ENCODE measurements at places on chromosomes 2 and 18. TPM values are rescaled to one million over a fixed set of nuclear protein-coding genes. Genes with fewer than 3 reads are reported as not detected.

GRCh38 chr2:181241797-181242196 is 215.4 kb upstream of the ITGA4 start:
- H3K27ac ChIP-seq: no peak overlapping the region
- H3K4me1 ChIP-seq: 0 out of 2 replicates have a peak, but pooled peaks cover 6% of the 10 kb centered on the region
- no peaks in the 10 kb centered on the region for H3K27me3 ChIP-seq
- DNase-seq: no peak
- no peaks in the 10 kb centered on the region for H3K36me3 ChIP-seq

GRCh38 chr2:48982887-48983435 is 171.4 kb downstream of the FSHR start:
- H3K36me3 ChIP-seq: no peaks in the 10 kb centered on the region

DNA sequence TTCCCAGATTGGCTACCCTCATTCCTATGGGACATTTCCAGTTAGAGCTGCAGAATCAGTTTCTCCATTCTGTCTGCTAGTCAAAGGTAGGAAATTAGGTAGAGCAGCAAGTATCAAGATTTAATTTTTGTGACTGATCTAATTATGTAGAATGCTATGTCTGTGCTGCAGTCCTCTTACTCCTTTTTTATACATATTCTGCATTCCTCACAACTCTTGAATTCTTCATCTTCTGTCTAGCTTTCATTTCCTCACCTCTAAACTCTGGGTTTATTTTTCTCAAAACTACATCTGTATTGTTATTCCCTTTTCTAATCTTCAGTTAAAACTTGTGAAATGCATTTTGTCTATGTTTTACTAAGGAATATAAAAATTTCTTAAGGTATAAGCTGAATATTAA is 8.6 kb downstream of the SGO2 start:
- H3K36me3 ChIP-seq: peaks cover 2% of the 10 kb centered on the region
- no peaks in the 10 kb centered on the region for H3K27me3 ChIP-seq
- H3K4me1 ChIP-seq: peaks cover 4% of the 10 kb centered on the region
- no peak overlapping the region for H3K4me3 ChIP-seq

GRCh38 chr2:103734911-103735310 is 973.1 kb downstream of the TMEM182 start:
- H3K4me3 ChIP-seq: no peak overlapping the region
- H3K27me3 ChIP-seq: no peaks in the 10 kb centered on the region
- H3K4me1 ChIP-seq: no peaks in the 10 kb centered on the region
- H3K27ac ChIP-seq: no peak overlapping the region

DNA sequence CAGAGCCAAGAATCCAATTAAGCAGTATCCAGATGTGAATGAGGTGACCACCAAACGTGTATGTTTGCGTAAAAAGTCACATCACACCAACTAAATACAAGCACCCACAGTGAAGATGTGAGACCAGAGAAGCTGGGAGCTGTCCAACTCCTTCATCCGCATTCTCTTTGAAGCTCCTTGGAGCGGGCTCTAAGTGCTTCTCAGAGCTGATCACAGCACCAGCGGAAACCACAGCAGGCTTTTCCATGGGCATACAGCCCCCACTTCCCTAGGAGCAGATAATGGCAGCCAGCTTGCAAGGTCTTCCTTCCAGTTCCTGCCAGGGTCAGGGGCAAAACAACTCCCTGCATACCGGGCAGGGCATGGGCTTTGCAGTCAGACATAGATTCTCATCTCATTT is 36.4 kb downstream of the REEP1 start:
- peaks cover 39% of the 10 kb centered on the region for H3K27me3 ChIP-seq
- H3K27ac ChIP-seq: no peak overlapping the region
- peak; percentile 6 for DNase-seq
- H3K36me3 ChIP-seq: no peaks in the 10 kb centered on the region
- H3K4me1 ChIP-seq: no peaks in the 10 kb centered on the region

- no peak for DNase-seq
- peak overlapping the region; percentile 99 for H3K27ac ChIP-seq
- H3K27me3 ChIP-seq: no peaks in the 10 kb centered on the region
Observed at GRCh38 chr2:201257381-201257955, 2.9 kb upstream of the CASP8 start.

- H3K4me1 ChIP-seq: peaks cover 16% of the 10 kb centered on the region
- no peak overlapping the region for H3K4me3 ChIP-seq
- DNase-seq: no peak
- H3K27ac ChIP-seq: no peak overlapping the region
Observed at GRCh38 chr18:79935925-79936324, 15.5 kb downstream of the SLC66A2 start.

GRCh38 chr2:28716265-28716865 is 35.3 kb upstream of the PPP1CB start:
- peak; percentile 89 for DNase-seq
- H3K36me3 ChIP-seq: no peaks in the 10 kb centered on the region
- peak overlapping the region; percentile 89 for H3K27ac ChIP-seq
- H3K4me1 ChIP-seq: peaks cover 41% of the 10 kb centered on the region
- H3K27me3 ChIP-seq: peaks cover 5% of the 10 kb centered on the region
- H3K4me3 ChIP-seq: peak overlapping the region; percentile 79

DNA sequence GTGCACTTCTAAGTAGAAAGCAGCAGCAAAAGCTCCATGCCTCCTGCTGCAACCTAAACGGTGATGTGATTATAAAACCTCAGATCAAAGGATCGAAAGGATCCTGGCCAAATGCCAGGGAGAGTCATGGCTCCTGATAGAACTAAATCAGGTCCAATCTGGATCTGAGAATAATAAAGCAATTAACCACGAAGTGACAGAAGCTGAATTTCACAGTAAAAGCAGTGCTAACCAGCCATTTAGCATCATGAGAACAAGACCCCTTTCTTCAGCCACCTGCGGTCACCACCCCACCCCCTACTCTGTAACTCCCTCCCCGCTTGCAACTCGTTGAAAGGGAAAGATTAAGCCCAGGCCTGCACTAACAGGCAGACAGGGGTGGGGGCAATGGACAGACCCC is 748.7 kb downstream of the BCL11A start:
- no peaks in the 10 kb centered on the region for H3K36me3 ChIP-seq
- no peaks in the 10 kb centered on the region for H3K27me3 ChIP-seq
- no peaks in the 10 kb centered on the region for H3K4me1 ChIP-seq

DNA sequence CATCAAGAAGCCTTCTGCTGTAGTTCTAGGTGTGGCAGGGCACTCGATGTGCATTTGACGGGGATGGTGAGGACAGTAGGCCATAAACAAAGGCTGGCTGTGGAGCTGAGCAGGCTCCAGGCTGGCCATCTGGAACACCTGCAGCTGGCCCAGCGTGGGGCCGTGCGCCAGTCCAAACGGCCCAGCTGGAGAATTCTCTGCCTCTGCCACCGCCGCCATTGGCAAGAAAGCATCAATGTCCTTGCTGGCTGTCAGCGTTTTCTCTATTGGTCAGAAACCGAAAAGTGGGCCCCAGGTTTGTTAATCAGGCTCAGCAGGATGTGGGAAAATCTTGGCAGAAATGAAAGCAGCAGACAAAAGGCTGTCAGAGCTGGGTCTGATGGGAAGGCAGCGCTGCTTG is 24.0 kb upstream of the CTIF start:
- DNase-seq: no peak
- no peaks in the 10 kb centered on the region for H3K36me3 ChIP-seq
- no peaks in the 10 kb centered on the region for H3K4me1 ChIP-seq
- H3K27me3 ChIP-seq: no peaks in the 10 kb centered on the region

DNA sequence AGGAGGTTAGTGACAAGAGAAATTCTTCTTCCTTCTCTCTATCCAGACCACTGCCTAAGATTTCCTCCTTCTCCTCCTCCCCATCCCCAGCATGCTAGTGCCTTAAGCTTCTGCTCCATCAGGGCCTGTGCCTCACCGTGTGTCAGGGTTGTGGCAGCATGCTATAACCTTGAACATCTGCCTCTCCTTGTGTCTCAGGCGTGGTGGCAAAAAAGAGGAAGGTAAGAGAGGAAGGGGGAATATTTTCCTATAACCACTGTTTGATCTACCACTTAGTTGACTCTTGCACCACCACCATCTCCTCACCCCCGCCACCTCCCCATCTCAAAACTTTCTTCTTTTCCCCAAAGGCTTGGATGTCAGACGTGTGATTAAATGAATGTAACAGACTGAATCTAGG is 38.3 kb upstream of the PEX13 start:
- H3K4me1 ChIP-seq: peaks cover 8% of the 10 kb centered on the region
- no peaks in the 10 kb centered on the region for H3K27me3 ChIP-seq
- no peaks in the 10 kb centered on the region for H3K36me3 ChIP-seq
- no peak overlapping the region for H3K4me3 ChIP-seq

- no peak for DNase-seq
- H3K27me3 ChIP-seq: no peaks in the 10 kb centered on the region
- no peaks in the 10 kb centered on the region for H3K36me3 ChIP-seq
- H3K4me1 ChIP-seq: no peaks in the 10 kb centered on the region
- no peak overlapping the region for H3K4me3 ChIP-seq
- no peak overlapping the region for H3K27ac ChIP-seq
Observed at GRCh38 chr18:33161131-33161530, 279.4 kb downstream of the CCDC178 start.

DNA sequence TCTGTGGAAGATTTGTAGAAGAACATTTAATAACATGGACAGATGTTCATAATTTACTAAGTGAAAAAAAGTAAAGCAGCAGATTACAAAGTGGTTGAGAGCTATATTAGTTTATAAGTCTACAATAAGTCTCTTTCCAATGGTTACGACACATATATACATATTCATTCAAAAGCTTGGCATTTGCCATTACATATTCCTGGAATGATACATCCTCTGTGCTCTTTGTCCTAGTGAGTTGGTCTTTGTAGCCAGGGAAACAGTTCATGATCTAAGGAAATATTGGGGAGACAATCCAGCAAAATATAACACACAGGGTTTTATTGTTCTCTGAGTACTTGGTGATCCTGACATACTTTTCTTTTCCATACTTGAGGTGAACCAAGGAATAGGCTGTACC is 32.5 kb upstream of the SOS1 start:
- no peak overlapping the region for H3K27ac ChIP-seq
- H3K4me1 ChIP-seq: 0 out of 2 replicates have a peak, but pooled peaks cover 5% of the 10 kb centered on the region
- H3K4me3 ChIP-seq: no peak overlapping the region
- peak; percentile 21 for DNase-seq

DNA sequence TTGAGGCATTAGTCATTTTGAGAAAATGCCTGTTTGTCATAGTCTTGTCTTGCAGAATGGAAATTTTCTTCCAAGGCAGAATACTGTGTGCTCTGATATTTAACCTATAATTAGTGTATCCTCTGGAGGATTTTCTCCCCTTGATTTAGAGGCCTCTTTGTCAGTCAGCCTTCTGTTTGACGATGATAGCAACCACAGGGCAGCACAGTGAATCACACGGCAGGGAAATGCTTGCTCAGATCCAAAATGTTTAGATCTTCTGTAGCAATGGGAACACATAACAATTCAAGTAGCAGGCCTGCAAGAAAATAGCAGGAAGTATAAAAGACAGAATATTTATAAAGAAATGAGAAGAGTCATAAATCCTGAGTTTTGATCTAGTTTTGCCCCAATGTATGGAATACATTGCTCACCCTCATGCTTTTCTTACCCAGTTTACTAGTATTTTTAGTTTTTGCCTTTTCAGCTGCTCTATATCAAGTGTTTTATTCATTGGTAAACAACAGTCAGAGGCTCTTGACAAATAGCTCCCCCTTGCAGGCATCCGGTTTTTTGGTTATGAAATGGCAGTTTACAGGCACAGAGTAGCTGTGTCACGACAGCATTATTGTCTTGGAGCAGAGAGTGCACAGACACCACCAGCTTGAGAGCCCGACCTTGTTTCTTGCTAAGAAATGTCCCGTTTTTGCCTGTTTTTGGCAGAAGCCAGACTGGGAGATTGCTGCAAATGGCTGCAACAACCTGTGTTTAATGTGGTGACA is 185.1 kb downstream of the MYO3B start:
- no peak overlapping the region for H3K4me3 ChIP-seq
- H3K4me1 ChIP-seq: peaks cover 10% of the 10 kb centered on the region
- H3K36me3 ChIP-seq: no peaks in the 10 kb centered on the region

GRCh38 chr2:239285071-239285931 is 115.5 kb downstream of the HDAC4 start:
- H3K4me1 ChIP-seq: peaks cover 28% of the 10 kb centered on the region
- H3K36me3 ChIP-seq: no peaks in the 10 kb centered on the region
- H3K27ac ChIP-seq: no peak overlapping the region
- no peak overlapping the region for H3K4me3 ChIP-seq
- H3K27me3 ChIP-seq: no peaks in the 10 kb centered on the region
- DNase-seq: no peak

DNA sequence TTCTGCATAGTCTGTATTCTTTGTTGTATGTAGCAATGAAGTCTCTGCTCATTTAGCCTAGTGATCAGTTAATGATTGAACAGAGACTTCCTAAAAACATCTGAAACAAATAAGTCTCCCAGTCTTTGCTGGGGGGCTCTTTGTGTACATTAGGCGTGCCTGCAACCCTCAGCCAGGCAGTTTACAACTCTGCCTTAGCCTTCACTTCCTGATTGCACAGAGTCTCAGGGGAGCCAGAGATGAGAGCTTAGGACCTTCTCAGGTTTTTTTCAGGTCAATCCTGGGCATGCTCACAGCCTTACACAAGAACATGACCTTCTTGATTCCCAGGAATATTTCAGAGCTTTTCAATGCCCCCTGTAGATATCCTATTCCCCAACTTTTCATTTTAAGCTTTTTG is 44.0 kb upstream of the BIN1 start:
- no peak overlapping the region for H3K27ac ChIP-seq
- no peak overlapping the region for H3K4me3 ChIP-seq
- H3K36me3 ChIP-seq: no peaks in the 10 kb centered on the region
- peaks cover 69% of the 10 kb centered on the region for H3K4me1 ChIP-seq
- H3K27me3 ChIP-seq: peaks cover 2% of the 10 kb centered on the region

DNA sequence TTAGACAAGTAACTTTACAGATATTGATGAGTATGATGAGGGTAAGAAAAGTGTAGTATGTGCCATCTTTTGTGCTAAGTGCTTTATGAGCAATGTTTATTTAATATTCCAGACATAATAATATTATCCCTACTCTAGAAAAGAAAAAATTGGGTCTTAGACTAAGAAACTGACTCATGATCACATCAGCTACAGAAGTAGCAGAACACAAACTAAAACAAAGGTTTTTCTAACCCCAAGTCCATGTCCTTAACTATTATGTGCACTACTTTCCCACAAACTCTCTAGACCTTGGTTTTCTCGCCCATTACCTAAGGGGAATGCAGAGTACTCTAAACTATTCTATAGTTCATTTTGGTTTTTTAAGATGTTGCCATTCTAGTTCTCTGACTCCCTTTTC is 64.5 kb downstream of the BAZ2B start:
- peaks cover 5% of the 10 kb centered on the region for H3K36me3 ChIP-seq
- no peaks in the 10 kb centered on the region for H3K27me3 ChIP-seq
- H3K4me3 ChIP-seq: no peak overlapping the region
- H3K4me1 ChIP-seq: peaks cover 36% of the 10 kb centered on the region
- H3K27ac ChIP-seq: no peak overlapping the region
- DNase-seq: no peak

- H3K4me1 ChIP-seq: no peaks in the 10 kb centered on the region
- no peak overlapping the region for H3K27ac ChIP-seq
- no peaks in the 10 kb centered on the region for H3K36me3 ChIP-seq
- no peak overlapping the region for H3K4me3 ChIP-seq
- H3K27me3 ChIP-seq: peaks cover 7% of the 10 kb centered on the region
Observed at GRCh38 chr2:170144761-170145160, 33.2 kb upstream of the MYO3B start.

- no peaks in the 10 kb centered on the region for H3K4me1 ChIP-seq
- no peak overlapping the region for H3K4me3 ChIP-seq
- DNase-seq: no peak
- peaks cover 16% of the 10 kb centered on the region for H3K27me3 ChIP-seq
Observed at GRCh38 chr2:99088017-99088416, 53.5 kb upstream of the C2orf15 start.

The PLEKHH2 gene
- 0.64 TPM for total RNA-seq

The NAT8 gene
- total RNA-seq: not detected

The KLHL41 gene
- 0.35 TPM for total RNA-seq

The CXCR1 gene
- total RNA-seq: not detected

The TBR1 gene
- not detected for total RNA-seq

The C2orf80 gene
- total RNA-seq: not detected

The DAPL1 gene
- not detected for total RNA-seq

Data from HFFc6 (cell line).